ENCODE measurements at places on chromosomes 2 and 18.

DNA sequence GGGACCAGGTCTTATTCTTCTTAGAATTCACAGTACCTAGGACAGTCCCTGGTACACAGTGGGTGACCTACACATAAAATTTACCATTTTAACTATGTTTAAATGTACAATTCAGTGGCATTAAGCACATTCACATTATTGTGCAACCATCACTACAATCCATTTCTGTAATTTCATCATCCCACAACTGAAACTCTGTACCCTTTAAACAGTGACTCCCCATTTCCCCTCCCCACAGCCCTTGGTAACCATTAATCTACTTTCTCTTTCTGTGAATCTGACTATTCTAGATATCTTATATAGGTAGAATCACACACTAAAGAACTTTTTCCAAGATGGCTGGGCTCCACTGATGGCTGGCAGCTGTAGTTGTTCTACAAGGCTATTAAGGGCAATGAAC, 41.6 kb downstream of the GFPT1 start:
- no peak for DNase-seq

DNA sequence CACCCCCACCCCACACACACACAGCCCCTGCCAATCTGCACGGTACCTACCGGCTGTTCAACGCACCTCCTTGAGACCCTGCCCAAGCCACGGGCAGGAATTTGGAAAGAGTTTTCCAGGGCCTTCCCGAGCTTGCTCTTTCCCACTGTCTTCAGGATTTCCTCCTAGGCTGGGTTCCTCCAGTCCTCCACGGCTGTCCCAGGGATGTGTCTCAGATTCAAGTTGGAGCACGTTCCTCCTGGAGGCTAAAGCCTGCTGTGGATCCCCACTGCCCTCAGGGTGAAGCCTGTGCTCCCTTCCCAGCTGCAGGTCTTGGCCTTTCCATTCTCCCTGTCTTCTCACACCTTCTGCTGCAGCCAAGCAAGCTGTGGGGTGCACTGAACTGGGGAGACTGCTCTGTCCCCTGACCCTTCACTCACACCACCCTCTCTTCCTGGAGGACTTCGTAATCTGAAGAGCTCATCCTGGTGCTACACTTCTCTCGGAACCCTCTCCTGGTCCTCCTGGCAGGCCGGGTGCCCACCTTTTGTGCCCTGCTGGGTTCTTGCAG, 54.9 kb upstream of the HS6ST1 start:
- no peak for DNase-seq

DNA sequence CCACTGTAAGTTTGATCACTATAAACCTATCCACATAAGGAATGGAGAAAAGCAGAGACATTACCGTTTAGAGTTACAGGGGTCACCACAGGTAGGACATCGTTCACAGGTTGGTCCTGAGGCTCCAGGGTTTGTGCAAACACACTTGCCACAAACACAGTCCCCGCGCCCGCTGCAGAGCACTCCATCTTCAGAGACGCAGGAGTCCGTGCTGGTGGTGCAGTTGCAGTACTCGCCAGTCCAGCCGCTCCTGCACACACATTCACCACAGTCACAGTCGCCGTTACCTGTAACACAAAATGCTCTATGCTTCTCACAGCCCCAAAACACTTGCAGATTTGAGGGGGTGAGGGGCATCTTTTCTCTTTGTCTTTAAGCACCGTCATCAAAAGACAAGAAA, 63.9 kb upstream of the PLA2R1 start:
- DNase-seq, result no peak

DNA sequence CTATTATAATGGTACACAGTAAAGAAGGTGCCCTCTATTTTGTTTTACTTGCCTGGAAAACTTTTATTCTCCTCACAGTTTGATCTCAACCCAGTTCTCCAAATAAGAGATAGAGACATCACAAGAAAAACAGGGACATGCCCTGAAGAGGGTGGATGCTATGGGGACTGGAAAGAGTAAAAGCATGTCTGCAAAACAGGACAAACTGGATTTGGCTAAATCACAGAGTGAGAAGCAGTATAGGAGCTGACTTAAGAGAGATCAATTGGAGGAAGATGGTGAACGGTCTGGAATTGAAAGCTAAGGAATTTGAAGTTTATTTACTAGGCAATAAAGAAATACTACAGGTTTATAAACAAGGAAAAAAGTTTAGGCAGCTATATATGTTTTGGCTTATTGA, 33.0 kb downstream of the SP140L start:
- DNase-seq, result no peak

- DNase-seq, result no peak
Measured at GRCh38 chr18:12254136-12254819, at the start of gene CIDEA. Gene CIDEA (plus strand): TSS chr18:12254361. CDS start chr18:12254384, 23 bp downstream.

DNA sequence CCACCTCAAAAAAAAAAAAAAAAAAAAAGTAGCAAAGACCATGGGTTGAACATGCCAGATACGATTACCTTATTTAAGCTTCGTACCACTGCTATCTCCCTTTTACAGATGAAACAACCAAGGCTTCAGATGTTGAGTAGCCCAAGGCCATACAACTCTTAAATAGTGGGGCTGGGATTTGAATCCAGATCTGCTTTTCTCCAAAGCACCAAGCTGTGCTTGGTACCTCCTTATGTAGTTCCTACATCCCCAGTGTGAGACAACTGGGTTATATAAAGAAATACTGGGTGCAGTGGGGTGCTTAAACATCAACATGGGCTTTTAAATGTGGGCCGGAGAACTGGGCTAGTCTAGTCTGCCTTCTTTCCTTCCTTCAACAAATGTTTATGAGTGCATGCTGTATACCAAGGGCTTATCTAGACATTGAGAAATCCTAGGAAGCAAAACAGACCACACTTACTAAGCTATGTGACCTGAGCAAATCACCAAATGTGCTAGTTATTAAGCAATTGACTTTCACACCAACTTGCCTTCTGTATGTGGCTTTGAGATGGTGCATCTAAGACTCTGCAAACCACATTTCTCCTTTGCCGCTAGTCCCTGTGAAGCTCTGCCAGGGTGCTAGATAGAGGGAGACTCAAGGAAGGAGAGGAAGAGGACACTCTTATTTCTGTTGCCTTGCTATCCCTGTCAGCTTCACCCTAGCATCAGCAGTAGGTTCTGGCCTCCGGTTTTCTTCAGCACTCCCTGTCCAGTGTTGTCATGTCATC, 206.8 kb upstream of the FBXO11 start:
- no peak for DNase-seq

- DNase-seq, result no peak
Measured at GRCh38 chr2:74984947-74985637, 26.6 kb downstream of the POLE4 start.

Data from iPS DF 6.9 (cell line).